ENCODE measurements at places on chromosomes 1 and 21.

DNA sequence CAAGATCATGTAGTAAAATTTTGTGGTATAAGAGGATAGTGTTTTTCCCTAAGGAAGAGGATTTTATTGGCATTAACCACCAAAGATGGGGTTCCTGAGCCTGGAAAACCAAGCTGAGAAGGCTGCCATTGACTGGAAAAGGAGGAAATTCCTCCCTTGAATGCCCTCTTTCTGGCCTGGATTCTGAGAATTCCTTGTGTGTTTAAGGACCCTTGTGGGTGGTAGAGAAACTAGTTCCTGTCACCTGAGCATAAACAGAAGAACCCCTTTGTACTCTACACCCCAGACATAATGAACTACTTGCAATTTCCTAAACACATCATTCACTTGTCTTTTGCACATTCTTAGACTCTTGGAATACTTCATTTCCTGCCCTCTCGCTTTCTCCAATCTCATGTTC, 33.1 kb upstream of the CEP350 start:
- DNase-seq, result no peak

GRCh38 chr21:15908187-15908586, 178.4 kb downstream of the USP25 start:
- DNase-seq, result no peak

DNA sequence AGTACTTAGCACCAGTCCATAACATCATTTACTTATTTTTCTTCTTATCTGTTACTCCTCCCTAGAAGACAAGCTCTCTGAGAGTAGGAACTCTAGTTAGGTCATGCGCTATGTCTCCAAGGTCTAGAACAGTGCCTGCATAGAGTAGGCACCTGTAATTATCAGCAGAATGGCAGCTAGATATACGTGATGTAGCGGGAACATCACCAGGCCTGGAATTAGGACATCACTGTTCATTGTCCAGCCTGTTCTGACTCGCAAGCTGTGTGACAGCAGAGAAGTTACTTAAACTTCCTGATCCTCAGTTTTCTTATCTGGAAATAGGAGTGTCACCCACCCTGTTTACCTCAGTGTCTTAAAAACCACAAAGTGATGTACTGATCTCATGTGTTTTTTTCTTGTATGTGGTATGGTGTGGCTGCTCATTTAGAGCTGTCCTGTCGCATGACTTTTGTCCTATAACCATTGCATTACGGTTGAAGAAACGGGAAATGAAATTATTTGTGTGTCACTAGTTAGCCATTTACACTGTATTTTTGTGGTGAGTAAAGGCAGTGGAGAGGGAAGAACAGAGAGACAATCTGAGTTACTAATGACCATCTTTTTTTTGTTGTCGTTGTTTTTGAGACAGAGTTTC, 37.1 kb upstream of the EXO1 start:
- no peak for DNase-seq

GRCh38 chr1:221104596-221104995, 225.4 kb downstream of the HLX start:
- DNase-seq, result no peak

GRCh38 chr1:173126421-173126820, 75.7 kb upstream of the TNFSF18 start:
- peak; percentile 85 for DNase-seq

- no peak for DNase-seq
Measured at GRCh38 chr21:41923631-41924367, 30.0 kb downstream of the C2CD2 start.

DNA sequence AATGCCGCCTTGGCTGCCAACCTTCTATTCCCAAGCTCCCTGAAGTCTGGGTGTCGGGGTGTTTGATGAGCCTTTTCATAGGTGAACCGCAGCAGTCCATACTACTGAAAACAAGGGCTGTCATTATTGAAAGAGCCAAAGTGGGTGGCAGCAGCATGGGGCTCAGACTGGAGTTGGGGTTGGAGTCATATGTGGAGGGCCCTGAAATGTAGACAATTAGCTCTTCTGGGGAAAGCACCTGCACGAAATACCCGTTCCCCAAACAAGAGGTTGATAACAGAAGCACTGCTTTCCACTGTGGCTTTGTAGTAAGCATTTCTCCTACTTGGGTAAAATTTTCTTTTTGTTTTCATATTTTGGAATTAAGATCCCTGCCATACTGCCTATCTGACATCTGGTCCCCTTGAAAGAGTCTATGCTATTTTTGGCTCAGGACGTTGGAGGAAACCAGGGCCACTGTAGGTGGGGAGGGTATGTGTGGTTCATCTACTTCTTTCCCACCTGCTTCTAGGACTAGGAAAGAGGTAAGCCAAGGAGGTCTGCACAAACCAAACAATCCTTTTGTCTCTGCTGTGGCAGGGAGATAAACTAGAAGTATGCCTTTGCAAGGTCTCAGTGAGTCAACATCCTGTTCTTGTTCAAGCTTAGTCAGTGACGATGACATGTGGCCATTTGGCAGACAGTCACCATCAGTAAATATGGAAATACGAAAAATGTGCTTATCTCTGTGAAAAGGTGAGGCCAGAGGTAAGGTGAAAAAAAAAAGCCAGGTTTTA, 197.0 kb upstream of the UBE2U start:
- peak; percentile 75 for DNase-seq

- DNase-seq, result no peak
Measured at GRCh38 chr1:161981735-161982506, 41.7 kb downstream of the OLFML2B start.

DNA sequence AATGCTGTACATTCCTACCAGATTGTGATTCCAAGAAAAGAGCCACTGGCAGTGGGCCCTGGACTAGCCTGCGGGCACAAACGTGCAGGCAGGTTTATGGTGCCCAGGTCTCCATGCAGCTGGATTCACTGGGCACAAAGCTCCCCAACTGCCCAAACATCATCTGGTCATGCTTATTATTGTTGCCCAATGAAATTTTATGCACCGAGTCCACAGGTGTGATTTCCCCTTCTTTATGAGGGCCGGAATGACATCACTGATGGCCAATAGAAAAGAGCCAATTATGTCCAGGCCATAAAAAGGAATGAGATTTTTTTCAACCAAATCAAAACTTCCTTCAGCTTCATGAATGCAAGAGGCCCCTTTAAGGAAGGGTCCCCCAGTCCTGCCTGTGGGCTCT, 66.2 kb downstream of the ERI3 start:
- DNase-seq, result no peak

- DNase-seq, result peak; percentile 95
Measured at GRCh38 chr1:59596432-59596831, 218.3 kb upstream of the HOOK1 start.

GRCh38 chr1:19472174-19472573, 13.2 kb downstream of the CAPZB start:
- no peak for DNase-seq

GRCh38 chr1:161838885-161839284, 72.8 kb downstream of the ATF6 start:
- DNase-seq, result no peak

GRCh38 chr1:7198664-7199063, 413.4 kb downstream of the CAMTA1 start:
- no peak for DNase-seq

- DNase-seq, result peak; percentile 95
Measured at GRCh38 chr1:234722904-234723720, 113.1 kb upstream of the IRF2BP2 start.

DNA sequence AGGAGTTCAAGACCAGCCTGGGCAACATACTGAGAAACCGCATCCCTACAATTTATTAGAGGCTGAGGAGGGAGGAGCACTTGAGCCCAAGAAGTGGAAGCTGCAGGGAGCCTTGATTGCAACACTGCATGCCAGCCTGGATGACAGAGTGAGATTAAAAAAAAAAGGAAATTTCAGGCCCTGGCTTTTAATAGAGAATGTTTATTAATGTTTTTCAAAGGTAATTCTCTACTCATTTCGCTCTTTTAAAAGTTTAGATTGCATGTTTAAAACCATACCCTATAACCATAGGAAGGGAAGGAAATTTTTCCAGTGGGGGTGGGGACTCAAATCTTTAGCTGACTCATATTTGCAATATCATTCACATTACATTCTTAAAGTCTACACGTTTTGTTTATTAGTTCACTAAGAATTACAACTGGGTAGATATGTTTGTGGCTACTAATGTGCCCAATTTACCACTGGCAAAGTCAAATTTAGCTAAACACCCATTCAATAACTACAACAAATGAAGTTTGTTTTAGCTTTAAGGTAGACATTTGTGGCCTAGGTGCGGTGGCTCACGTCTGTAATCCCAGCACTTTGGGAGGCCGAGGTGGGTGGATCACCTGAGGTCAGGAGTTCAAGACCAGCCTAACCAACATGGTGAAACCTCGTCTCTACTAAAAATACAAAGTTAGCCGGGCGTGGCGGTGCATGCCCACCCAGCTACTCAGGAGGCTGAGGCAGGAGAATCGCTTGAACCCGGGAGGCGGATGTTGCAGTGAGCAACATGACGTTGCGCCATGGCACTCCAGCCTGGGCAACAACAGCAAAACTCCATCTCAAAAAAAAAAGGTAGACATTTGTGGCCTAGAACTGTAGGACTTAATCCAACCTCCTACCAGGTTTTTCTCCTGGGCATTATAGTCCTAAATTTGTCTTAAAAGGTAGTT, 5.0 kb downstream of the KDM5B start:
- peak; percentile 39 for DNase-seq

DNA sequence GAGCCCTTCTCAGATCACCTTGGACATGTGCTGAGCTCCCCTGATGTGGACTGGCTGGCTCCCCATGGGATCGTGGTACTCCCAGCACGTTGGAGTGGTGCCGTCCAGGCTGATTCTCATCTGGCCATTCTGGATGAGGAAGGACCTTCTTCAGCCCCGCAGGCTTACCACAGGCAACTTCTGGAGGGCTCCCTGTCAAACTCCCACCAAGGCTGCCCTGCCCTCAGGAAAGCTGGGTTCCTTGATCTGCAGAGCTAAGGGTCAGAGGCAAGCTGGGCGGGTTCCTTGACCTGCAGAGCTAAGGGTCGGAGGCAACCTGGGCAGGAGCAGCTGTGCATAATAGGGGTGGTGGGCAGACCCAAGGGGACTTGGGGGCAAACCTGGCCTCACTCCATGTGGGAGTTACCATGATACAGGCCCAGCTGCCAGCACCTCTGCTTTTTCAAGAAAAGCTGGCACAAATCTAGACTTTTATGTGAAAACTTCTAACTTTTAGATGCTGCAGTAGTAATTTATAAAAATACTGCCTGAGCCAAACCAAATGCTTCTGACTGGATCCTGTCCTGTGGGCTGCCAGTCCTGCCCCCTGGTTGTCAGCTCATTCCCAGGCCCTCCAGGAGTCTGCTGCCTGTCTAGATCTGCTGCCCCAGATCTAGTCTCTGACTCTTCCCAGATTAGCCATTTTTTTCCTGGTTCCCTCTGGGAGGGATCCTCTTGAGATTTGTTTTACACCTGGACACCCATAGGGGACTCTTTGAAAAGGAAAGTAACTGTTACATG, 5.6 kb upstream of the THEM5 start:
- DNase-seq, result no peak

- peak; percentile 65 for DNase-seq
Measured at GRCh38 chr1:101388904-101389546, 152.2 kb downstream of the S1PR1 start.

- DNase-seq, result no peak
Measured at GRCh38 chr1:60898413-60898812, 183.9 kb upstream of the NFIA start.

- no peak for DNase-seq
Measured at GRCh38 chr1:86699186-86699585, 5.2 kb upstream of the SH3GLB1 start.

GRCh38 chr1:114758256-114758832, 560 bp upstream of the CSDE1 start:
- DNase-seq, result peak; percentile 74

- DNase-seq, result no peak
Measured at GRCh38 chr1:17573518-17574041, 34.1 kb downstream of the ARHGEF10L start.

GRCh38 chr21:27505516-27505915, 538.6 kb upstream of the ADAMTS5 start:
- DNase-seq, result peak; percentile 65

DNA sequence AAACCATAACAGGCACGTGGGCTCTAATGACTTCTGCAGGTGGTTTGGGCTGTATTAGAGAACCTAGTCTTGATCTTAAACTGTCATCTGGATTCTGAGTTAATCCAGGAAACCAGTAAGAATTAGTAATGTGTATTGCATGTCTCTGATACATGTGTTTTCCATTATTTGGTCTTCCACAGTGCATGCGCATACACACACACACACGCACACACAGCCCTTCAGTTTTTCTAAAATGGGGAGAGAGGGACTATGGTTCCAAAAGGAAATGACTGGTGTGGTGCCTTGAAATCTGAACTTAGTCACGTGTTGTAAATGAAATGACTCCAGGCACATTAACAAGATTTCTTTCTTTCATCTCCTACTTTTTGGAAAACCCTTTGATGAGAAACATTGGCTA, 67.6 kb downstream of the OLFML2B start:
- DNase-seq, result no peak

DNA sequence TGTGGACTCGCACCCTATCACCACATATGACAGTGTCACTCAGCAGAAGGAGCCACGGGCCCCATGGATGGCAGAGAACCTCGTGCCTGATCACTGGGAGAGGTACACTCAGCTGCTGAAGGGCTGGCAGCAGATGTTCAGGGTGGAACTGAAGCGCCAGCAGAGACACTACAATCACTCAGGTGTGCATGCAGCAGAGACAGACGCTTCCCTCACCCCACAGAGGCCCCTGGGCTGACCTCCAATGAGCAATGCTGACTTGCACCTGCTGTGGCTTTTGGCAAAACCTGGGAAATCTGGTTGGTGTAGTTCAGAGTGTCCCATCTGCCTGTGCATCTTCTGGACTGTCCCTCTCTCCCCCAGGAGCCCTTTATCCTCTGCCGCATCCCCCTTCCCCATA, 51.9 kb downstream of the KIAA1614 start:
- no peak for DNase-seq

DNA sequence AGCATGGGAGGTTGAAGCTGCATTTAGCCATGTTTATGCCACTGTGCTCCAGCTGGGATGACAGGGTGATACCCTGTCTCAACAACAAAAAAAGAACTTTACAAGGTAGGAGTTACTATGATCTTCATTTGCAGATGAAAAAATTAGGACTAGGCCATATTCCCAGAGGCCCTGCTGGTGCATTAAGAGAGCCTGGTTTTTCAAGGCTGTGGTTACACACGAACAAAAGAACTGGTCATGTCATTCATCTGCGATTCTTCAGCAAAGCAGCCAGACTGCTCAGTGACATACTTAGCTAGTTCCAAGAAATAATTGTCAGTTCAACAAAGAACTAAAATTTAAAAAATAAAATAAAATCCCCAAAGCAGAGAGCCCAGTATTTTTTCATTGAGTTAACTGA, 66.1 kb upstream of the SLC22A15 start:
- DNase-seq, result no peak

- DNase-seq, result peak; percentile 42
Measured at GRCh38 chr1:41238311-41238988, 3.7 kb downstream of the SCMH1 start.

All from renal cortical epithelial cell (primary cell).